ENCODE measurements at places on chromosomes 6 and 20.
A peak's percentile ranks its signal among the peaks of the same experiment; 100 is the strongest.

GRCh38 chr6:75460681-75461080 is 32.9 kb downstream of the FILIP1 start:
- DNase-seq, result no peak

GRCh38 chr20:15039088-15039752 is 701.8 kb upstream of the FLRT3 start:
- no peak for DNase-seq

- DNase-seq, result no peak
Measured at GRCh38 chr6:147283460-147283859, 79.2 kb downstream of the STXBP5 start.

GRCh38 chr20:47675190-47676142 is 109.8 kb downstream of the SULF2 start:
- DNase-seq, result no peak

DNA sequence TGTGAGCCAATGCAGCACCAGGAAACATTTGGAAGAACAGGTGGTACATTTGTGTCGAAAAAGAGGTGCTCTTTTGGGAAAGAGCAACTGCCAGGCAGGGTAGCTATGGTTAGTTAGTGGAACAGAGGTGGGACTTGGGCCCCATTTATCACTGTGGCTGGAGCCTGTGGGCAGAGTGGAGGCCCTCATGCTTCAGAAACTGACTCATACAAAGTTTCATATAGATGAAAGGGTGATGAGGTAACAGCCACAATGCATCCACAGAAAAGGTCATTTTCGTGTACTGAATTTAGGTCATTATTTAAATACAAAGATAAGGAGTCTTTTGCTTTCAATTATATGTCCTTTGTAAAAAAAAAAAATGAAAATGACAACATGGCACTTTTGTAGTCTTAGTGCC is 76.4 kb upstream of the HS3ST5 start:
- no peak for DNase-seq

DNA sequence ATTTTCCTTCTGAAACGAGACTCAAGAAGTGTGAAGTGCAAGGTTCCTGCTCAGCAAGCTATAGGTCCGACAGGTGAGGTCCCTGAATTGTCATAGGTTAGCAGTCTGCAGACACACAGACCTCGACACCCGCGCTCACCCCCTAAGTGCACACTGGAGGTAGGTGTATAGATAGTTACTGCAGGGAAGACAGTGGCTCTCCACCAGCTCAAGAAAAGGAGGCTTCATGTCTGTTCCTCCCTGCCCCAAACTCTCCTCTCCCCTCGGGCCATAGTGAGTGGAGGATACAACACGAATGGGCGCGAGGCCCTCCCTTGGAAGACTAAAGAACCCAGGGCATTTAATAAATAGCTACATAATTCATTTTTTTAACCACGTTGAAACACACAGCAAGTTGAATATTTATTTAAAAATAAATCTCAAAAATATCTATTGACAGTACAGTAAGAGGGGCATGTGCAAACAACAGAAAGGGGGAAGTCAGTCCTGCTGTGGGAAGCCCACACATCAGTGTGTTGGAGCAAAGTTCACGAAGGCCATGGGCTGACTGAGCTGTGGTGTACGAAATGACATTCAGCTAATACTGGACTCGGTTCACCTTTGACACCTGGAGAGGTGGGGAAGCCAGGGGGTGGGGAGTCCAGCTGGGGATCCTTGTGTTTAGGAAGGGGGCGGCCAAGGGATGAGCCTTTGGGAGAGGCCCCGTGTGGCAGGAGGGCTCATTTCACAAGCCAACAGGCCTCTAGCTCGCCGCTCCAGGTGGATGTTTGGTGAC is 10.7 kb downstream of the SPATA2 start:
- DNase-seq, result no peak

- no peak for DNase-seq
Measured at GRCh38 chr6:65055545-65055944, 651.5 kb downstream of the EYS start.

DNA sequence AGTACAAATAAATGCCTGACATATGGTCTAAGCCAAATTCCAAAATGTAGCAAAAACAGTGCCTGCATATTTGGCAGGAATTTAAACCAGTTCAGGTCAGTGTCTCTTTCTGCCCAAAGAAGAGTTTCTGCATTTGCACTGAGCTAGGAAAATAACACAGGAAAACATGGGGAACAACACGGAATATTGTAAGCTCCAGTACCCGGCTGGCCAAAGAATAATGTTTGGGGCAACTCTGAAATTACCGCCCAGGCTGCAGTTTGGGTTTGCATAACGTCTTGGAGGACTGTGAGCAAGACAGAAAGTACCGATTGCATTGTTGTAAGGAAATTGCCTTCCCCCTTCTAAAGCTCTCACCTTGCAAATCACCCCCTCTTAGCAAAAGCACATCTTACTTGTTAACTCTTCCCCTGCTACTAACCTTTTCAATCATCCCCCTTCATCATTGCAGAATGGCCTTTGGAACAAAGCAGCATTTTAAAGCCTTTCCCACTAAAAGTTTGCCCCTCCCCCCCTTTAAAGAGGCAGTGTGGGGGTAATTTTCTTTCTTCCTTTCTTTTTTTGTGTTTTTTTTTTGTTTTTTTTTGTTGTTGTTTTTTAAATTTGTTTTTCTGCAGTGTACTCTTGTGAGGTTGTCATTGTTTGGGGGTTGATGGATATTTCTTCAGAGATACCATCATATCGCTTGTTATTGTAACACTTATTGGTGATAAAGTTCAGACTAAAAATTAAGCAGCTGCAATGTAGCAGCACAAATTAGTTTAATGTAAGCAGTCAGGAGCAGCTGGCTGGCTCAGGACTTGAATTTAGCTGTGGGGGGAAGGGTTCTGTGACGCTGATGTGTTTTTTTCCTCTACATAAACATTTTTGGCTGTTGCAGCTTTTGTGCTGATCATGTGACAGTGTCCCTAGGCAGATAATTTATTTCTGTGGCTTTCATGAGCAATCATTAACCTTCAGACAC is 100.0 kb upstream of the CITED2 start:
- no peak for DNase-seq

- DNase-seq, result no peak
Measured at GRCh38 chr6:166351715-166352285, 9.5 kb upstream of the SFT2D1 start.

DNA sequence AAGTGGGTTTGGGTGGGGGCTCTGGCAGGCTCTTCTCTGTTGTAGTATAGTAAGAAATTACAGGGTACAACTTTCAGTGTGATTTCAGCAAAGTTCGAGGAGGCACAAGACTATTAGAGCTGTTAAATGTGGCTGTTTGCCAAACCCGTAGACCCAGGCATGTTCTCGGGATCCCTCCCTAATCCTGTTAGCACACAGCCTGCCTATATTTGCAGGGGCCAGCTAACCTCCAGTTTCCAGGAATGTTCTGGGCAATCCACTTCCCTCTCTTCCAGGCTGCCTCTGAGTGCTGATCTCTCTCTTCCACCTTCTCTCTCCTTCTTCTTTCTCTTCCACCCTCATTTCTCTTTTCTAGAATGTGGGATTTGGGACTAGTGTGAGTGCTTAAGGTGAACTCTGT is 34.8 kb upstream of the ZFP64 start:
- DNase-seq, result no peak

- no peak for DNase-seq
Measured at GRCh38 chr6:21393441-21394165, 199.9 kb upstream of the SOX4 start.

- no peak for DNase-seq
Measured at GRCh38 chr20:16615199-16615598, 42.0 kb upstream of the KIF16B start.

DNA sequence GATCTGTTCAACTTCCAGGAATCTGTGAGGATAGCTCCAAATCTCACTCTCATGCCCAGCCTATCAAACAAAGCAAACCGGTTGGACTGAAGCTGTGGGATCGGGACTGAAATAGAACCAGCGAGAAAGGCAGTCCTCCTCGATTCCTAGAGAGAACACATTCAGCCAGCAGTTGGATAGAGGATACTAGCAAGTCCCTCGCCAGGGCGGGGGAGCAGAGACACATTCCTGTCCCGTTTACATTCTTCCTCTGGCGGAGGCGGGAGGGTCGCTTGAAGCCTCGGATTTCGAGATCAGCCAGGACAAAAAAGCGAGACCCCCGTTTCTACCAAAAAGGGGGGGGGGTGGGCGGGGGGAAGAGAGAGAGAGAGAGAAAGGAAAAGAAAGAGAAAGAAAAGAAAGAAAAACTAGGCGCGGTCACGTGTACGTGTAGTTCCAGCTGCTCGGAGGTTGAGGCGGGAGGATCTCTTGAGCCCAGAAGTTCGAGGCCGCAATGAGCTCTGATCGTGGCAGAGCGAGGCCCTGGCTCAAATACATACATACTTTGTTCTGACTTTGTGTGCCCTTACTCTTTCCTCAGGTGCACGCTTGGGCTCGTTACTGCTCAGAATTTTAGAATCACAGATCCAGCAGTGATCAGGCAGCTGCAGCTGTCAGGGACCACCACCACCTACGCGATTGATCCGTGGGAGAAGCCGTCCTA is 19.5 kb downstream of the ZNF311 start:
- DNase-seq, result no peak

DNA sequence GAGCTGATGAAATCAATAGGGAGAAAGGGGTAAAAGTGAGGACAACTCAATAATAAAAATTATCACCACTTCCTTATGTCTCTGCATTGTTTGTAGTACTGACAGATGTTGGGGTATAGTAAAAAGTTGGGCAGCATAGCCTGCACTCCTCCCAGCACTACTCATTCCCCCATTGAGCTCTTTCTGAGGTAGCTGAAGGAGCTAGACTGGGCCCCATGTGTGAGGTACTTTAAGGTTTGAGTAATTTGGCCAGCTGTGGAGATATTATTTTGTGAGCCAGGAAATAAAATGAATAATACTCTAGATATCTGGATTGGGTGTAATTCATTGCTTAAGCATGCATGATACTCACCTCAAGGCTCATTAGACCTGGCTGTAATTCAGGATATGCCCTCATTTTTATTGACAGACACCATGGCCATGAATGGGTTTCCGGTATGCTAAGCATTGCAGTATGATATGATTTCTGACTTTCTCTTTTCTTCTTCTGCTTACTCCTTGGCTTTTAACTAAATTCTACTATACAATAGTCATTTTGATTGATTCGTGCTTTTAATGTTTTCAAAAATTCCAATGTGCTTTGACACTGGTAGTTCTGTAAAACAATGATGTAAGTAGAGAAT is 283.9 kb upstream of the RIMS1 start:
- DNase-seq, result no peak

- no peak for DNase-seq
Measured at GRCh38 chr6:117371492-117371891, 54.2 kb downstream of the ROS1 start.

GRCh38 chr20:3430376-3431069 is 23.1 kb upstream of the DNAAF9 start:
- no peak for DNase-seq

DNA sequence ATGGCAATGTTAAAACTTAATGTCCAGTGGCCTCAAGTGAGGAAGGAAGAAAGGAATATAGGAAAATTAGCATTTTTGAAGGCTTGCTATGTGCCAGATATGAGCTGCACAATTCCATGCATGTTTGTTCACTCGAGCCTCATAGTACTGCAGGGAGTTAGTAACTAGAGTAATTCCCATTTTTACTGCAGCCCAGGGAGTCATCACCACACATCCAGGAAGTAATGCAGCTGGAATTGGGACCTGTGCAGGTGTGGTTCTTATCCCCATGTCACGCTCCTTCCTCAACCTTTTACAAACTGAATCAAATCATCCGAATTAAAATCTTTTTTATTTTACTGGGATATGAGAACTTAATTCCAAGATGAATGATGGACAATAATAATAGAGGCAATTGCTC is 149.5 kb upstream of the MAFB start:
- no peak for DNase-seq

- no peak for DNase-seq
Measured at GRCh38 chr20:3109350-3110302, 25.1 kb upstream of the AVP start.

- DNase-seq, result no peak
Measured at GRCh38 chr6:165581678-165582077, 81.4 kb downstream of the PDE10A start.

DNA sequence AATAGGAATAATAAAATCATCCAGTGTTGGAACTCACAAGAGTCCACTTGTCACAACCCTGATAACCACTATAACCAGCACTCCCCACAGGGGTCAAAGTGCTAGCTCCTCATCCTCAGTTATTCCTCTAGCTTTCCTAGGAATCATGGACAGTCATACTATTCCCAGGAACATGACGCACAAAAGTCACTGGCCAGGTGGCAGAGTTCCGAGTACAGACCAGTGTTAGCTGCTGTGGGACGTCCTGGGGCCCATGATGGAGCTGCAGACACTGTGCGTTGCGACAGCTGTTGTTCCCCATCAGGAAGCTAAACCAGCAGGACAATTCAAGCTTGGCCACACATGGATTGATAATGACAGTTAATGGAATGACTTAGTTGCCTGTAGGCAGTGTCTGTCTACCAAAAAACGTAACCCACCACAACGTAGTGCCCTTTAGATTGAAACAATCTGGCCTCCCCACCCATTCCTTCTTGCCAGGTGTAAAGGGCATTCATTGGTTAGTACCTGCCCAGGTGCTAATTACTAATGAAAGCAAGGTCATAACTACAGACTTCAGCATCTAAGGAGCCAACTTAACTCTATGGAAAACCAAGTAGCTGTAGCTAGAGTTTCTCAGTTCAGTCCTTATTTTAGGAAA is 17.4 kb downstream of the EZR start:
- no peak for DNase-seq

- no peak for DNase-seq
Measured at GRCh38 chr20:52191916-52192718, 538 bp upstream of the ZFP64 start.

- no peak for DNase-seq
Measured at GRCh38 chr6:157806856-157807215, 16.2 kb upstream of the SNX9 start.

DNA sequence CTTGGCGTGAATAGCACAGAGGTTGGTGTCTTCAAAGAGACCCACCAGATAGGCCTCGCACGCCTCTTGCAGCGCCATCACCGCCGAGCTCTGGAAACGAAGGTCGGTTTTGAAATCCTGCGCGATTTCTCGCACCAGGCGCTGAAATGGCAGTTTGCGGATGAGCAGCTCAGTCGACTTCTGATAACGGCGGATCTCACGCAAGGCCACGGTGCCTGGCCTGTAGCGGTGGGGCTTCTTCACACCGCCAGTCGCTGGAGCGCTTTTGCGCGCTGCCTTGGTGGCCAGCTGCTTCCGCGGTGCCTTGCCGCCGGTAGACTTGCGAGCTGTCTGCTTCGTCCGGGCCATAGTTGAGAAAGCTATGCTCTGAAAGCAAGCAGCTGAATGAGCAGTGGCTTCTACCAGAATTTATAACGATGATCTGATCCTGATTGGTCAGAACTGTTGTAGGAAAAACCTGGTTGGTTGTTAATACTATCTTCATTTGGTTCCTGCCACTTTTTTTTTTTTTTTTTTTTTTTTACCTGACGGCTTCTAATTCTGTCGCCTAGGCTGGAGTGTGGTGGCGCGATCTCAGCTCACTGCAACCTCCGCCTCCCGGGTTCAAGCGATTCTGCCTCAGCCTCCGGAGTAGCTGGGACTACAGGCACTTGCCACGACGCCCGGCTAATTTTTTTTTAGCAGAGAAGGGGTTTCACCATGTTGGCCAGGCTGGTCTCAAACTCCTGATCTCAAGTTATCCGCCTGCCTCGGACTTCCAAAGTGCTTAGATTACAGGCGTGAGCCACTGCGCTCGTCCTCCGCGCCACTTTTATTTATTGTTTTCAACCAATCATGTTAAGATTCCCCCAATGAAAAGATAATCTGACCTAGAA is 21.5 kb downstream of the OR2B2 start:
- peak; percentile 63 for DNase-seq

GRCh38 chr20:10590950-10591671 is 82.7 kb downstream of the JAG1 start:
- no peak for DNase-seq

- DNase-seq, result no peak
Measured at GRCh38 chr6:48486876-48487275, 375.9 kb upstream of the PTCHD4 start.

Data from activated CD4-positive, alpha-beta T cell treated with anti-CD3 and anti-CD28 coated beads, Interleukin-2, amount 50 U/mL, for 1 hour (primary cell).